ENCODE measurements at places on chromosomes 16 and 17.

DNA sequence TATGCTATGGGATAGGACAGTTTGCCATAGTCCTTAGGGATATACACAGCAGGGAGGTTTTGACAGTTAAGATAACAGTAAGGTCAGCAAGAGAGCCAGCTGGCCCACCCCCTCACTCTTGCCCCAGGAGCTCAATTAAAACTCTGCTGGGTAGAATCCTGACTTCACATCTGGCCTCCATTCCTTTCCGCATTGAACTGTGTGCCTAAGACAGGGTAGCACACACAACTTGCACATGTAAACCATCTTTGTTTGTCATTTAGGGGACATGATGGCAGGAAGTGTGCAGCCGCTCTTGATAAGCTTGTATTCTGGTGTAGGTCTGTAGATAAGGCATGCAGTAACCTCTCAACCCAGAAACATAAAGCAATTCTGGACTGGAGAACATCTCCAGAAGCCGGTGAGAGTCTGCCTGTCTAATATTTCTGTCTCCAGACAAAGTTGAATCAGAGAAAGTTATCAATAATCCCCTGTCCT lies 5.2 kb downstream of the MINK1 start:
- no peak for DNase-seq

- DNase-seq: no peak
Observed at GRCh38 chr16:11091021-11091785, 146.8 kb downstream of the CLEC16A start.

GRCh38 chr17:881778-882177 lies 97.8 kb downstream of the NXN start:
- DNase-seq: no peak

DNA sequence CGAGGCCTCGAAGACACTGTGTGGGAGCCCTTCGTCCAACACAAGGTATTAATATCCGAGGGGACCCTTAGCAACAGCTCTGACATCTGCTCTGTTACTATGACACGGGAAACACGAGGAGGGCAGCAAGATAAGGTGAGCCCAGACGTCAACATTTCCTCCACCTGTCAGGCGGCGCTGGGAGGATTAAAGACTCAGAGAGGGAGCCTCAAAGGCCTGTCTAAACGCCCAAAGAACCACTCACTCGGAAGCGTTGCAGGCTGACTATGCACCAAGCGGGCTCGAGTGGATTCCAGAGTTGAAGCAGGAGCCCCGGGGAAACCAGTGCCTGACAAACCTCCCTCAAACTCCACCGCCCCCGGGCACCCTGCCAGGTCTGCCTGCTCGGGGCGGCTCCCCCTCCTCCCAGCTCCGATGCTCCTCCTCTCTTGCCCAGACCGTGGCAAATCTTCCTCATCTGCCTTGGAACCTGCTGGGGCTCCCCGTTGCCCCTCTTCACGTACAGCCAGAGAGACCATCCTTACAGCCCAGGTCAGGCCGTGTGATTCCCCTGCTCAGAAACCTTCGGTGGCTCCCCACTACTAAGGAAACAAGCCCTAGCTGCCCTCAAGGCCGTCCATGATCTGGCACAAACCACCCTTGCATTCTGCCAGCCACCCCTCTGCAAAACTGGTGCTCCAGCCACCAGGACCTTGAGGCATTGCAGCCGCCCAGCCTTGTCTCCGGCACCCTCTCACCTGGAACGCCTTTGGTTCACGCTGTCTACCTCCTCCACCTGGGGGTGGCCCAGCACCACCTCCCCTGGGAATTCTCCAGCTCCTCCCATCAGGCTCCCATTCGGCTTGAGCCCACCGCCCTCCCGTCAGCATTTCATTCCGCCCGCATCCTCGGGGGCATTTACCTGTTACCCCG lies 16.2 kb downstream of the RPH3AL start:
- DNase-seq: peak; percentile 19

GRCh38 chr17:50426814-50427787 lies 1.1 kb downstream of the ACSF2 start:
- peak; percentile 16 for DNase-seq

DNA sequence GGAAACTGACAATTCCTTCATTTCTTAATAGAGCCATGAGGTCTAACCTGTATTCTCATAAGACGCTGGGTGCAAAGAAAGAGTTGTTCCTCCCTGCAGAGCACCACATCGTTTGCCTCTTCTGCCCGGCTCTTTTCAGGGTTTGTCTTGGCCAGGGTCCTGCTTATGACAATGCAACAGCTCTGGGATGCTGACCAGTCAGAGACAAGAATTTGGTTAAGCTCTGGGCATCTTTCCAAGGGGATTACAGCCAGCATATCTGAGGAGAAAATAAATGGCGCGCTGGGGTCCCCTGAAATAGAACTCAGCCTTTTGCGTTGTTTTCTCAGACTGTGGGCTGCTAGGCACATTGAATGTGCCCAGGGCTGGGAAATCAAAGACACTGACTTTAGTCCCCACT lies 128.6 kb downstream of the SHISA6 start:
- no peak for DNase-seq

DNA sequence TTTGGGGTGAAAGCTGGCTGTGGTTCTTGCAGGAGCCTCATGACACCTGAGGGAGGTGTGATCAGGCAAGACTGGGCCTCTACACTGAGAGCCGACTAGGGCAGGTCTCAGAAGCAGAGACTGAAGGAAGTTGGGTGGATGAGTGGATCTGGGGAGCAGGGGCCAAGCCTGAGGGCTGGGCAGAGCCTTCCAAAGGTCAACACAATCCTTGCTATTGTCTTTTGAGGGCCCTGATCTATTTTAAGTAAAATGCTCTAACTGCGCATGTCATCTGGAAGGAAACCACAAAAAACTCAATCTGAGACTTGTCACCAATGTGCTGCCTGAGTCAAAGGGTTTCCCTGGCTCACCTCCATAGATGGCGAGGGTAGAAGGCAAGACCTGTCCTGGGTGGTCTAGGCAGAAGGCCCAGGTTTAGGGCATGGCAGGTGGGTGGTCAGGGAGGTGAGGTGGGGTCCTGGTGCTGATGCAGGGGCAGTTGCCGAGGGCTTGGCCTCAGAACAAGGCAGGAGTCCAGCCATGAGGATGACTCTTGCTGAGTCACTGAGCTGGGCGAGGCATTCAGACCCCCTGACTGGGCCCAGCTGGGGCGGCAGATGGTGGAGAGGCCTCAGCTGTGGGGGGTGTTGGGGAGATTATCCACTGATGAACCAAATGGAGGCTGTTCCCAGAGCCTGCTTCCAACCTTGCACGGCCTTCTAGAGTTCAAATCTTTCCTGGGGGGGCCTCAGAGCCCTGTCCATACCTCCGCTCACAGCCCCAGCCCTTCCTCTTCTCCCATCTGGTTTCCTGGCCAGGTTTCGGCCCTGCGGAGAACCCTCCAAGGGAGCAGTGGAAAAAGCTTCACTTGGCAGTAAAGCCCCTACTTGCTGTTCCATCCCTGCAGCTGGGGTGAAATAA lies 5.1 kb downstream of the MVP start:
- DNase-seq: peak; percentile 51

GRCh38 chr16:79074541-79074940 lies 526.0 kb downstream of the MAF start:
- DNase-seq: no peak

DNA sequence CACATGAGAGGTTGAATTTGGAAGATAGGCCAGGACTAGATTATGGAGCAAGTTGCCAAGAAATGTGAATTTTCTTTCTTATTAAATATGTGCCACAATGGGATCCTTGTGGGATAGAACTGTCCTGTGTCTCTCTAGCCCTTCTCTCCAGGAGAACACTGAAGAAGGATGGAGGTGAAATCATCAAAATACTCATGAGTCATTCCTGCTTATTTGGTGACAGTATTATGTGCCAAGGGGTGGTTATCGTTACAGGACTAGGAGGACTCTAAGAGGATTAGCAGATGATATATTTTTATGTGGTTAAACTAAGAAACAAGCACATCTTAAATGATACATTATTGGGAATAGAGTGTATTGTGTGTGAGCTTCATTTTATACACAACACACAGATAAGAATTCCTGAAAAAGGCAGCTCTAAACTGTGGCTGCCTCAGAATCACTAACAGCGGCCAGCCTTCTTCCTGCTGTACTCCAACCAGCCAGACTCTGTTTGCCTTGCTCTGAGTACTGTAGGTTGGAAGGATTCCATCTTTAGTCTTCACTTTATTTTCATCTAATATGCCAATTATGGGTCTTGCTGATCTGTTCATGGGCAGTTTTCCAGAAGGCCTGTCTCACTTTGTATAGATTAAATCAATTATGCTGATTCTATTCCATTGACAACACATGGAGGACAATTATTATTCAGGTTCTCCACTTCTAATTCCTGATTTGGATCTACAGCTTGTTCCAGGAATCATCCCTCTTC lies 325.8 kb downstream of the ABCC12 start:
- no peak for DNase-seq

DNA sequence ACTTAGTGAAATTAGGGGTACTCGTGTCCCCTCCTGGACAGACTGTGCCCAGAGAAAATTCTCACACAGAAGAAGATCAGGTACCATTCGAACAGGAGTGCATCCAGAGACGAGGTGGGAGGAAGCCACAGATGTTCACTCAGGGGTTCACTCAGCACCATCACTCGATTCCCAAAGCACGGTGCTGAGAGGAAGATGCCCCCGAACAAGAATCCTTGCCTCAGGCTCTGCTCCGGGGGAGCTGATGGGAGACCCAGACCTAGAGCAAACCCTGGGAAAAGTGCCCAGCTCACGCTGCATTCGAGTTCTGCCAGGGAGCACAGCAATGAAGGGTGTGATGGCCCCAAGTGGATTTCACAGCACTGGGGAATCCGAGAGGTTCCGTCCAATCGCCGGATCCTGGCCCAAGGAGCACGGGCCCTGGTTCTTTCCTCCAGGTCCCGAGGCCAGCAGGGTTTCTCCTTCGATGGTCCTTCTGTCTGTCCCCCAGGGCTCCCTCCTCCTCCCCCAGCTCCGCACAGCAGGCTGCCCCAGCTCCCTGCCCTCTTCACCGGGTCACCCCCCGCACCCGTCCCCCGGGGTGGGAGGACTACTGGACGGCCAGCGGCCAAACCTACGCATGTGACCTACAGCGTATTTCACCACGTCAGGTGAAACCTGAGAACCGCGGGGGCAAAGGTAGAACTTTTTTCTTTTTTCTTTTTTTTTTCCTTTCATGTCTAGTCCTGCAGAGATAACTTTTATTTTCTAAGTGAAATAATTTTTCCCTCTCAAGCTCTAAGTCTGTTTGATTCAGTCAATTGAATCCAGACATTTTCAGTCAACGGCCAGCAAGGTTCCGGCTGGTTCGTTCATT lies 10.2 kb upstream of the UBE2I start:
- DNase-seq: no peak

- no peak for DNase-seq
Observed at GRCh38 chr17:22461460-22462145, 769.3 kb downstream of the KCNJ18 start.

- no peak for DNase-seq
Observed at GRCh38 chr16:12177643-12178042, 201.1 kb downstream of the SNX29 start.

DNA sequence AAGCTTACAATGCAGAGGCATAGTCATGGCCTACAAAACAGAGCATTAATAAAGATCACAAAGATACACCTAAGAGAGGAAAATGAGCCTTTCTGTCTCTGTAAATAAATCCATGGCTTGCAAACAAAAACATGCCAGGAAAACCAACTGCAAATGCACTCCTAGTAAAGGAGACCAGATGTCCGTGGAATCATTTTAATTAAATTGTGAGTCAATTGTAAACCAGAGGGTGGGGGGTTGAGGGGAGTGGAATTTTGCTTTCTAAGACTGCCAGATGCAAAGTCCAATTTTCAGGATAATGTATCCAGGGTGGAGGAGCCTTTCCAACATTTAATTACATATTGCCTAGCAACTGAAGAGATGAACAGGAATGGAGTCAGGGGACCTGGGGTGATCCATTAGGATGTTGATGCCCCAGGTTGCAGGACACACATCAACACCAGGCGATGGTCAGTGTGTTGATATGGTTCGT lies 390.3 kb upstream of the CCL2 start:
- DNase-seq: no peak

DNA sequence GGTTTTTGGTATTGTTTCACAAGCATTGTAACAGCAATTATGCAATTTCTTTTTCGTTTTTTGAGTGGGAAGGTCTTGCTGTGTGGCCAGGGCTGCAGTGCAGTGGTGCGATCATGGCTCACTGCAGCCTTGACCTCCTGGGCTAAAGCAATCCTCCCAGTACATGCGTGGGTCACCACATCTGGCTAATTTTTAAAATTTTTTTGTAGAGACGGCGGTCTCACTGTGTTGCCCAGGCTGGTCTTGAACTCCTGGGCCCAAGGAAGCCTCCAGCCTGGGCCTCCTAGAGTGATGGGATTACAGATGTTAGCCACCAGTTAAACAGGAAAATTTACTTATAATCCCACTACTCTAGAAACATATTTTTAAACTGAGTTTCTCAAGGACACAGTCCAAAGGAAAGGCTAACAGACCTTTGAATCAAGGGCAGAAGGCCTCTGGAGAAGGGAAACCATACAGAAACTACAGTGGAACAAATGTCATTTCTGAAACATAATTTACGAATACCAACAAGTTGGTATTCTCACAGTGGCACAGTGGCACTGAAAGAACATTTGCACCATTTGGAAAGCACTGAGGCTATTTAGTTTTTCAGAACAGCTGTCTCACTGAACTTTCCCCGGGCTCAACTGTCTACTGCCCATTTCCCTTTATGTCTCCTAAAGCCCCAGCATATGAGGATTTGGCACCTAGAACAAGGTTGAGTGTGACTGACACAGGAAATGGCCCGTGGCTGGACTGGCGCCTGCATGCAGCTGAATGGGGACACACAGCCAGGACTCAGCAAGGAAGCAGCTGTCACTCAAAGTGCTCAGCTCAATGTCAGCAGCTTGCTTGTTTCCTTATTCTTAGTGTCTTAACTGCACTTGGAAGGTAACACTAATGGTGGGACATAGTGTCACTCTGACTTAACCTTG lies 2.8 kb upstream of the PRKAR1A start:
- DNase-seq: no peak

DNA sequence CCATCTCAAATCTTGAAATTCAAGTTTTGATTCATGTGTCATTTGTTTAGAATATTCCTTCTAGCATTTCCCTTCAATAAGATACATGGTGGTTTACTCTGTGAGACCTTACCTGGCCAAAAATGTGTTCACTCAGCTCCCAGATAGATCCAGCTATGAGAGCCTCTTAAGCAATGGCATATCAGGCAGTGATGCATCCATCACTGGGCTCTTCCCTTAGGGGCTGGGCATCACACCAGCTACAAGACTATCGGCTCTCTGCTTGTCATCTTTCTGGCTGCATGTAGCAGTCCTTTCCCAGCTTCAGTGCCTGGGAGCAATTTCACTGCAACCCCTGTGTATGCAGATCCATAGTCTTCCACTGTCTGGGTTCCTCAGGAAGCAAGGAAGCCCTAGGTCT lies 40.6 kb downstream of the GOSR1 start:
- no peak for DNase-seq

Data from CD4-positive, alpha-beta T cell treated with Interleukin-15 for 4 hours (primary cell).